Iris pigment epithelial cell (primary cell): ENCODE measurements at places on chromosomes 6 and 20.
A peak's percentile ranks its signal among the peaks of the same experiment; 100 is the strongest.

- DNase-seq = no peak
These were observed 379.0 kb downstream of the PHF3 start for GRCh38 chr6:64014595-64014994.

DNA sequence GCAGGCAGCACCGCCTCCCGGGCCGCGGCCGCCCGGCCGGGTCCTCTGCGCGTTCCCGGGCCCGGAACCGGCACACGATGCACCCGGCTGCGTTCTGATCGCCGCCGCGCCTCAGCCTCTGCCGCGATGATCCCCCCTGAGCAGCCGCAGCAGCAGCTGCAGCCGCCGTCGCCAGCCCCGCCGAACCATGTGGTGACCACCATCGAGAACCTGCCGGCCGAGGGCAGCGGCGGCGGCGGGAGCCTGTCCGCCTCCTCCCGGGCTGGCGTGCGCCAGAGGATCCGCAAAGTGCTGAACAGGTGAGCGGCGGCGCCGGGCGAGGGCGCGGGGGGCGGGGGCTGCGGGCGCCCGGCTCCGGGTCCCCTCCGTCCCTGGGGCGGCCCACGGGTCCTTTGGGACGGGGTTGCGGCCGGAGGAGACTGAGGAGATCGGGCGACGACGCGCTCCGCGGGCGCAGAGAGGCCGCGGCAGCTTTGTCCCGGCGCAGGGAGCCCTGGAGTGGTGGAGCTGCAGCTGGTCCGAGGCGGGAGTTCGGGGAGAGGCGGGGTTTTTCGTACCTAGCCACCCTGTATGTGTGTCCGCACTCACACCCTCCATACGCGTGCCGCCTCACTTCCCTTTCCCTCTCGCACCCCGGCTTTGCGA is 659 bp downstream of the SLC35F1 start:
- no peak for DNase-seq

DNA sequence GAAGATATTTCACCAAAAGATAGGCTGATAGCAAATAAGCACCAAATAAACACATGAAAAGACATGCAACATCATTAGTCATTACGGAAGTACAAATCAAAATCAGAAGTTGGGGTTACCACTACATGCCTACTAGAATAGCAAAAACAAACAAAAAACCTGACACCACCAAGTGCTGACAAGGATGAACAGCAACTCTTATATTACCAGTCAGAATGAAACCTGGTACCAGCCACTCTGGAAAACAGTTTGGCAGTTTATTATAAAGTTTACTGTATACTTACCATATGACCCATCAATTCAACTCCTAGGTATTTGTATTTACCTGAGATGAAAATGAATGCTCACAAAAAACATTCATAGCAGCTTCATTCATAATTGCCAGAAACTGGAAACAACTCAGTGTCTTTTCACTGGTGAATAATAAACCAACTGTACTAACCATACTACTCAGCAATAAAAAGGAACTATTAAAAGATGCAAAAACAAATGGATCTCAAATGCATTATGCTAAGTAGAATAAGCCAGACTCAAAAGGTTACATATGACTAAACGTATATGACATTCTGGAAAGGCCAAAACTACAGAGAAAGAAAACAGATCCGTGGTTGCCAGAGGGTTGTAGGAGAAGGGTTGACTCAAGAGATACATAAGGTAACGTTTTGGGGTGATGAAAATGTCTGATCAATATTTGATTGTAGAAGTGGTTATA is 33.0 kb downstream of the NUP153 start:
- DNase-seq = peak; percentile 43

GRCh38 chr6:137172734-137173431 is 561 bp downstream of the IL22RA2 start:
- no peak for DNase-seq

DNA sequence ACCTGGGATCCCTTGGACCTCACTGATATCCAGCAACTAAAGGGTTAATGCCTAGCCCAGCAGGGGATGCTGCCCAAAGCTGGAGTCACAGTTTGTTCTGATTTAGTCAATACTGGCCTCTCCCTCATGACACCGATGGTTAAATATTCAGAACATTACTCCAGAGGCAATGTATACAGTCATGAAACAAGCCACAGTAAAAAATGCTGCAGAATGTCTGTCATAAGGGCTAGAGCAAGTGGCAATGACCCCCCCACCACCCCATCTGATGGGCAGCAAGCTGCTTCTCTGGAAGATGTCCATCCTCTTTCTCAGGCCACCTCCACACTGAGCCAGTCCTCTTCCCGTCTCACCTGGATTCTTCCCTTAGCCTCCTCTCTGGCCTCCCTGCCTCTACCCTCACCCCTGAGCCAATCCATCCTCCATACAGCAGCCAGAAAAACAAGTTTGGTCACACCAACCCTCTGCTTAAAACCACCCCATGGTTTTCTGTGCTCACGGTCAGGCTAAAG is 99.0 kb upstream of the KCNG1 start:
- peak; percentile 20 for DNase-seq

GRCh38 chr20:6044115-6044514 is 9.7 kb downstream of the LRRN4 start:
- no peak for DNase-seq

DNA sequence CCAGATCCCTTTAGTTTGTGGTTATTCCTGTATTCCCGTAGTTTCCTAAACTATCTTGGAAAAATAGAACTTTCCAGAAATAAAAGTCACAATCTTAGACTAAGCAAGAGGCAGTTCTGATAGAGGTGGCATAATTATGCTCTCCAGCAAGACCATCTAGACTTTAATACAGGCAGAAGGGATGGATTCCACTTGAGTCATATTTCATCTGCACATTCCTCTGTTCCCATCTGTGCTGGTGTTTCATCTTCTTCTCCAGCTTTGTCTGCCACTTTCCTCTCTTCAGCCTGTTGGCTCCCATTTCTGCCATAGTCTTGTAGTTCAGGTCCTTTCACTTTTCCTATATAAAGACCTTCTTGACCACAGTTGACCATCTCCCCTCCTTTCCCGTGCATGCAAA is 102.9 kb downstream of the SOBP start:
- DNase-seq = no peak

DNA sequence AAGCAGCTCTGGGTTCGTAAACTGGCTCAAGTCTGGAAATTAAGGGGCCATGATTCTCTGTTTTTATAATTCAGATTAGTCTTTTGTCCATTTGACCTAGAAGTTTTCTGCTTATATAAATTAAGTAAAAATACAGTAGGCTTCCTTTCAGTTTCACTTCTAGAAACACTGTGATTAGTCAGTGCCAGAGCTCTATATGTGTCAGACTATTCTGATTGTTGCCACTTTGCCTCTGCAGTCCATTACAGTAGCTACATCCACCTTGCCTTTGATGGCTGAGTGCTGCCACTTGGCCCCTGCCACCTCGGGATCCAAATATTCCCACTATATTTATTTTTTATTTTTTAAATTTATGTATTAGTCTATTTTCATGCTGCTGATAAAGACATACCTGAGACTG is 7.9 kb downstream of the ZC2HC1B start:
- peak; percentile 51 for DNase-seq

DNA sequence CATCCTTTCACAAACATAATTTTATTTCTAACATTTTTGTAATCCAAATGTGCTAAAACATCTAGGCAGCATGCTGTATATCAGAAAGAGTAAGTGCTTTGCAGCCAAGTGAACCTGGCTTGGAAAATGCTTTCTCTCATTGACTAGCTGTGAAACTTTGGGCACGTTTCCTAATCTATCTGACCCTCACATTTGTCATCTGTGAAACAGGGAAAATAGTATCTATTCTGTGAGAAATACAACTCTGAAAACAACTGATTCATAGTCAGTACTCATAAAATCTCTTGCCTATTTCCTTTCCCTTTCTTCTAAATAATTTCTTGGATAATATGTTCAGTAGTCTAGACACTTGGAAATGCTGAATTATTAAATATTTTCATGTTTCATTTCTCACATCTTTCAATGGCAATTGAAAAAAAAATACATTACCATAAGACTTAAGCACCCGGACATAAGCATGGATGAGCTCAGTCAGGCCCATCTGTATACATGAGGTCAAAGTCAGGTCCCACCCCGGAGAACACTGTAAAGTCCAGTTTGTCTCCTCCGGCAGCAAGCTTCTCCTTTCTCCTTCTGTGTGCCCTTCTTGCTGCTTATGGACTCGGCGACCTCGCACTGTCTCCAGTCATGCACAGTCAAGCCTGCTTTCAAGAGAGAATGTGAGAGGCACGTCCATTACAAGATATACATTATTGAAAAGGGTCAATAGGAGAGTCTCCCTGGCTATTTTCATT is 455.0 kb upstream of the SOX4 start:
- no peak for DNase-seq

DNA sequence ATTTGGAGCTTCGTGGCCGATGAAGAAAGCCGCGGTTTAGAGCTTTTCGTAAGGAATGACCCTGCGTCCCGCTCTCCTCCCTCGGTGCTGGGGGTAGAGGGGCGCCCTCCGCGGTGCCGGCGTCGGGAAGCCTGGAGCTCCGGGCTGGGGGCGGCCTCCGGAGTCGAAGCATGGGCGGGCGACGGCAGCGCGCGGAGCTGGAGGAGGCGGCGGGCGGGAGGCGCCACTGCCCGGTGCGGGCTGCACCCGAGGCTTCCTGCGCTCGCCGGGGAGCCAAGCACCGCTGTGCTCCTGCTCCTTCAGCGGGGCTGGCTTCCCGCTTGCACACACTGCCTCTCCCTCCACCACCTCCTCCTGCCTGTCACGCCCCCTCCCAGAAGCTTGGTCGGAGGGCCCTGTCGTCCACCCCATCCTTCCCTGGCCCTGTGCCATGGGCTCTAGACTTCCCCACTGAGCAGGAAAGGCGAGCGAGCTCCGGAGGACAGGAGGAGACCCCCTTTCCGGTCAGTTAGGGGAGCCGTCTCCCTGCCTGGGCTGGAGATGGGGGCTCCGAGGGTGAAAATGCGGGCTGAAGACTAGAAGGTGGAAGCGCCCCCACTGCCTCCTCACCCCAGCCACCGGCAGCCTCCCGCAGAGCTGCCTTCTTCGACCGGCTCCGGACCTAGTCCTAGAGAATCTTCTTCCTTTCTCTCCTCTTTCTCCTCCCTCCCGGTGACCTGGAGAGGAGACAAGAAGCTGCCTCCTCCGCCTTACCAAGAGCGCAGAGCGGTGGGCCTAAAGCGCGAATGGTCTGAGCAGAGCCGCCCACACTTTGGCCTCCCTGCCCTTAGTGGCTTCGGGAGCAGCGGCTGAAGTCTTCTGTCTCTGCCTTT is 1.8 kb downstream of the CDH4 start:
- DNase-seq = no peak

GRCh38 chr6:15822835-15823234 is 160.0 kb upstream of the DTNBP1 start:
- DNase-seq = no peak
